Kidney (tissue), 22 donors: ENCODE measurements at places on chromosomes 13 and 19. TPM values are rescaled to one million over a fixed set of nuclear protein-coding genes. Genes with fewer than 3 reads are reported as not detected.

Gene SIGLEC12
- 0.66 TPM for total RNA-seq

Gene CRB3
- total RNA-seq: 58.2 TPM

Gene ZNF69
- total RNA-seq: 16.4 TPM

Gene PRR22
- 4.2 TPM for total RNA-seq

Gene ZSWIM4
- 13.7 TPM for total RNA-seq

Gene GPR12
- total RNA-seq: not detected
